Right atrium auricular region (tissue), 2 donors: ENCODE measurements at places on chromosomes 3 and 15. TPM values are rescaled to one million over a fixed set of nuclear protein-coding genes. Genes with fewer than 3 reads are reported as not detected.

ITGB5 gene
- total RNA-seq: 84.0 TPM

IGSF10 gene
- total RNA-seq: 5.2 TPM

ZBED2 gene
- total RNA-seq: not detected

DNA sequence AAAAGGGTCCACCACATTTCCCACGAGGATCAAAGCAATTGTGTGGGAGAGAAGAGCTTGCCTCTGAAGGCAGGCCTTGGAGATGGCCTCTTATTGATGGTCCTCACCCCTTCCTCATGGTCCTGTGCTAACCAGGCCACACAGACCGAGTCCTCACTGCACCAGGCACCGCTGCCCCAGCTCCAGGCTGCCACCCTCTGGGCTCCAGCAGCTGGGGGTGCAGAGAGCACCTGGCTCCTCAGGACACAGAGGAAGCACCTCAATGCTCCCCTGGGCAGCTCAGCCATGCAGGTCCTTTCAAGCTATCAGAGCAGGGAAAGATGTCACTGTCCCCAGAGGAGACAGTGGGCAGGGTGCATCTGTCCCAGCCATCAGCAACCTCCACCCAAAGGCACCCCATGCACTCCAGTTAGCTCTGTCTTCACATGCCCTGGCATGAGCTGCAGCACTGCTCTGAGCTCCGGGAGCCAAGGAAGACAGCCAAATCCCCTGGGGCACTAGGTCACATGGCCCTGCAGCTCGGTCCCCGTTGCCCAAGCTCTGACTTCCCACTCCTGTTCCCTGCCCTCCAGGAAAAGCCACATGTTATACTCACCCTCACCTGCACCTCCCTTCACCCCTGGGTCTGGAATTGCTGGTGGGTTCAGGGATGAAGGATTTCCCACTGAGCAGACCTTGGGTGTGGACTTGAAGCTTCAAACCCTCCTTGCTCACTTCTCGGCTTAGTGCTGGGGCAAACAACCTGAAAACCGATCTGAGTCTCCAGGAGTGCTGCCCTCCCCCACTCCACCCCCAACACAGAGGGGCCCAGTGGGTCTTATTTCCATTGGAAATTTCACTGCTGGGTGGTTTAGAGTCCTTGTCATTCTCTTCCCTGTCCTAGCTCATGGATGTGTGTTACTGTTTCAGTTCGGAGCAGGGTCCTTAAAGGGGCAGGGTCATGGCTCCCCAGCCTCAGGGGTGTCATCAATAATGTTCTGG, 32.6 kb downstream of the ALS2CL start:
- no peak overlapping the region for H3K4me3 ChIP-seq
- no peaks in the 10 kb centered on the region for H3K36me3 ChIP-seq
- H3K27me3 ChIP-seq: no peaks in the 10 kb centered on the region

GRCh38 chr3:111412656-111413055, 129.3 kb upstream of the CD96 start:
- H3K36me3 ChIP-seq: no peaks in the 10 kb centered on the region

GRCh38 chr3:48143567-48143966, 44.6 kb downstream of the CDC25A start:
- H3K27me3 ChIP-seq: no peaks in the 10 kb centered on the region
- H3K27ac ChIP-seq: no peak overlapping the region
- H3K4me3 ChIP-seq: no peak overlapping the region
- H3K4me1 ChIP-seq: no peaks in the 10 kb centered on the region
